ENCODE measurements at places on chromosomes 16 and 17.
A peak's percentile ranks its signal among the peaks of the same experiment; 100 is the strongest.

GRCh38 chr16:49800876-49801275 lies 55.0 kb downstream of the ZNF423 start:
- no peak for DNase-seq

DNA sequence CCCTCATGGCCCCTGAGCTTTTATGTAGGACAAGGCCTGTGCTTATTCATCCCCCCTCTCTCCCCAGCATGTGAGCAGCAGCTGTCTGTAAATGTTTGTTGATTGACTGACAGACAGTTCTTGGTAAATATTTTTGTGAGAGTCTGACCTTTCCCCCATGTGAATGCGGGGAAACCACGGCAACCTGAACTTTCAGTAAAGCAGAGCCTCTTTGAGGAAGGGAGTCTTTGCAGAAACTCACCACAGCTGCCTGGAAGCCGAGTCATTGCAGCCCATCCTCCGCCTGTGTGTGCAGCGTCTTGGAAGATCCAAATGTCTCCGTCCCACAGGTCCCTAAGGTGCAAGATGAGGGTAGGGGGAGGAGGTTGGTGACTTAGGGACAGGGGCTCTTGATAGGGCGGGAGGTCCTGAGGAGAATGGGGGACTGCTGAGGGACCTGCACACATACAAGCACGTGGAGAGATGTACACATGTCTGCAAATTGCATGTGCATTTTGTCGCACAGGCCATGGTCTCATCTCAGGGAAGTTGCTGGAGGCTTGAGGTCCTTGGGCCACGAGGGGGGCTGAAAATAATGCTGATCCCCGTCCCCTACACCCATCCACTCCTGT lies 23.0 kb upstream of the IL21R start:
- no peak for DNase-seq

DNA sequence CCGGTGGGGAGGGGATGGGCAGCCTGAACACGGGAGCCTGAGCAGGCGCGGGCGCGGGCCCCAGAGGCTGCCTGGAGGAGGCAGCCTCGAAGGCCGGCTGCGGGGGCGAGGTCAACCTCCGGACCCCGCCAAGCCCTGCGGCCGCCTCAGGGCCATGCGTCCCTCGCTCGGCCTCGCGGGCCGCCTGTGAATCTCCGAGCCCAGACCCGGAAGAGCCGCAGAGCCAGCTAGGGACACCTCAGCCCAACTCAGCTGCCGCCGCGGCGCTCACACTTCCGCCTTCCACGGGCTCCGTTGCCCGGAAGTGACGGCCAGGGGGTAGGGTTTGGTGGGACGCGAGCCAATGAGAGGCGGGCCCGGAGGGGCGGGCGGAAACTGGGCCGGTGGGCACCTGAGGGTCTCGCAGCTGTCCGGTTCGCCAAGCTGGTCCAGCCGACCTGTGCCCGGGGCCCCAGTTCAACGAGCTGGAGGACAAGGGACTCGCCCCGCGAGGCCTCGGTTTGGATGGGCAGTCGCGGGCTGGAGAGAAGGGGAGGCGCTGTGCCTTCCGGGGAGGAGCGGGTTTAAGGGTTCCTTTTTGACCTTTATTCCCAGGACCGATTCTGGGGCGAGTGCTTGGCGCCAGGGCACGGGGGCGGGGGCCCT lies at the start of gene SLC38A10:
Gene SLC38A10 (minus strand): TSS at position 277 of the 645 bp plus-strand sequence. CDS start 386 bp downstream, outside the sequence.
- no peak for DNase-seq

DNA sequence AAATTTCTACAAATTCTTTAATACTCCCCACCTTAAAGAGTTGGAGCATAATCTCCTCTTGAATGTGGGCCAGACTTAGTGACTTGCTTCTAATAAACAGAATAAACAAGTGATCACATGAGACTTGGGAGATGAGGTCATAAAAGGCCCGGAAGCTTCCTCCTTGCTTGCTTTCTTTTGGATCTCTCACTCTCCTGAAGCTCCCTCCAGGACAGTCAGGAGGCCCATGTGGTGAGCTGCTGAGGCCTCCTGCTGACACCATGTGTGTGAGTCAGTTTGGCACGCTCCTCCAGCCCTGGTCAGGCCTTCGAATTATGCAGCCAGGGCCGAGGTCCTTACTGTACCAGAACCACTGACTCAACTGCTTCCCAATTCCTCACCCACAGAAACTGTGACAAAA lies 53.2 kb downstream of the NDEL1 start:
- DNase-seq, result peak; percentile 89

DNA sequence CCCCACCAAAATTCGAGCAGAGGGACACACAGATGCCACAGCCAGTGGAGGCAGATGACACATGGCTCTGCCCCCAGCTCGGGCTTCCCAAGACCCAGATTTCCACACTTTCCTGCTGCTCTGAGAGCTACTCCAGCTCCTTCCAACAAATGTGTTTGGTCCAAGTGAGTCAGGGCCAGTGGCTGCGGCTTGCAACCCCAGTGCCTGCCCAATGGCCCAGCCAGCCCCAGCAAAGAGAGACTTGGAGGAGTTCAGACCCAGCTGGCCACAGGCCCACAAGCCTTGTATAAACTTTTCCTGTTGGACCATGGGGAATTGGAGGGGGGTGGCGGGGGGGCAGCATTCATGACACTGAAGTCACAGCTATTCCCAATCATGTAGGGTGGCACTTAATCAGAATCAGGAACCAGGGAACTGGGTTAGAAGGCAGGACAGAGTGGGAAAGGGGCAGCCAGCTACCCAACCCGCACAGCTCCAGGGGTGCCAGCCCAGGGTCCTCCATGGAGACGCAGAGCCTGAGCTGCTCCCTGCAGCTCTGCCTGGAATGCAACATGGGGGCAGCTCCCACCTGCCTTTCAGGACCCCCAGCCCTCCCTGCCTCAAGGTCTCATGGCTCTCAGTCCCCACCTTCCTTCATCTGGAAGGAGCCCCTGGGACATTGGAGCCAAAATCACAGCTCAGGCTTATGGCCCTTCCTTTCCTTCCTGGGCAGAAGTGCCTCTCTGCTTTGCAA lies 17.5 kb upstream of the C16orf78 start:
- no peak for DNase-seq

GRCh38 chr17:49964303-49964768 lies 4.7 kb upstream of the DLX4 start:
- no peak for DNase-seq

All from fibroblast of the conjunctiva (primary cell).